ENCODE measurements at places on chromosomes 5 and 9.

- no peak for DNase-seq
Observed at GRCh38 chr9:17004500-17004899, 130.3 kb upstream of the CNTLN start.

DNA sequence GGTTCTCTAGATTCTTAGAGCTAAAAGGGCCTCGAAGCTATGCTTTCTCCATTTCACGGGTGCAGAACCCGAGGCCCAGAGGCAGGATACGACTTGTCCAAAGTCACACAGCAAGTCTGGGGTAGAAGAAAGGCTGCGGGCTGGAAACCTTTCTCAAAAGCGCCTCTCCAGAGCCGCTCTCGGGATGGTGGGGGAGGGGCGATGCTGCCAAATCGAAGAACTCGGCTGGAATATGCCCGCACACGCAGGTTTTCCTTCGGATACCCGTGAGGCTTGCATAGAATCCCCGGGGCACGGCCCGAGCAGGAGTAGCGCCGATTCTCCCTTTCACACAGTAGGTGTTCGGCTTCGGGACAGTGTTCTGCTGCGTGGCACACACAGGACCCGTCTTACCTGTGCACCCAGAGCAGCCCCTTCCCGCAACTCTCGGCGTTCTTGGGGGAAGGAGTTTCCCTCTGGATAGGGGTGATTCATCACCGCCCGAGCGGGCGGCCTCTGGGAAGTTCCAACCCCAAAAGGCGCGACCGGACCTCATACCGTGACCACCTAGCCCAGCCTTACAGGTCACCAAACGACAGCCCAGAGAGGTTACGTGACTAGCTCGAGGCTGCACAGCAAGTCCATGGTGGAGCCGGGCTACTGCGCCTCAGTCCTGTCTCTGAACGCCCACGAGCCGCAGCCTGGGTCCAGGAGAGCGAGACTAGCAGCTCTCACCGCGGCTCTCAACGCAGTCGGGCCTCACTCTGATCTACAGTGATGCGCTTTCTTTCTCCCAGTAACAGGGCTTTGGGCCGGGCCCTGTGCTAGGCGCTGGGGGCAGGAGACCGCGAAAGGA is 4.1 kb downstream of the PAX5 start:
- DNase-seq, result no peak

GRCh38 chr5:108255468-108255867 is 126.4 kb downstream of the FBXL17 start:
- no peak for DNase-seq

GRCh38 chr9:84323858-84324257 is 16.7 kb downstream of the SLC28A3 start:
- no peak for DNase-seq

- DNase-seq, result peak; percentile 49
Observed at GRCh38 chr5:68547622-68548021, 332.1 kb downstream of the PIK3R1 start.

DNA sequence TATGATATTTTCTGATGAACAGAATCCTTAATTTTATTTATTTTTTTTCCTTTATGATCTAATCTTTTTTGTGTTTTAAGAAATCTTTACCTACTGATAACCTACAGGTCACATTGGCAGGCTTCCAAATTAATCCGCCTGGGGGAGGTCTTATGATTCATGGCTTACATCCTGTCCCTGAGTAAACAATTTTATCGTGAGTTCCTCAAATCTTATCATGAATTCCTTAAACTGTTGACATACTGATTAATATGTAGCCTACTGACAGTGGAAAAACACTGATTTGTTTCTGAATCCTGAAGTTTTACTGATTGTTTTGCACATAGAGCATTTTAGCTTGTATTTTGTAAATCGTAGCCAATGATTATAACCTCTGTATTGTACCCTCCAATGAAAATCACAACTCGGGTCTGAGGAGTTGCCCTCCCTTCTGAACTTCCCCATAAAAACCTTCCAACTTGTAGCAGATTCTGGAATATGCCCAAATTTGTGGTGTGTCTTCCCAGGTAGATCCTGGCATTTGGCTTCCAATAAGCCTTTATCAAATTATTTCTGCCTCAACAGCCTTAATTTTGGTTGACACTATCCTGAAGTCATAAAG is 105.6 kb downstream of the VCAN start:
- DNase-seq, result peak; percentile 63

GRCh38 chr9:113463418-113464285 is at the start of gene RGS3:
TSS of gene RGS3 (plus strand) at chr9:113463727. CDS start at chr9:113463803, 76 bp downstream.
- no peak for DNase-seq

DNA sequence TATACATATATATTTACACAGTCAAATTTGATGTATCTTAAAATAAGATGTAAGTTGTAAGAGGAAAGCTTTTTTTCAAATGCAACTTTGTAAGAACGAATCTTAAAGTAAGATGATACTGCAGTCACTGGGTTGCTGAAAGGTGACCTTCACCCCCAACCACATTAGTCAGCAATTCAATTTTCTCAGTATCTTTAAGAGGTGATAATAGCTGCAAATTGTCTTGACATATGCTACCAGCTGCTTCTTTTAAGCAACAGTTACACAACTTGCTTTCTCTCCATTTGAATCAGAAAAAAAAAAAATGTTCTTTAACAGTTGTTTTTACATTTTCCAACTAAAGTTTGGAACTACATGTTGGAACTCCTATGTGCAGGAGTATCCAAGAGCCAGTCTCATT is 246.6 kb upstream of the CCNG1 start:
- no peak for DNase-seq

DNA sequence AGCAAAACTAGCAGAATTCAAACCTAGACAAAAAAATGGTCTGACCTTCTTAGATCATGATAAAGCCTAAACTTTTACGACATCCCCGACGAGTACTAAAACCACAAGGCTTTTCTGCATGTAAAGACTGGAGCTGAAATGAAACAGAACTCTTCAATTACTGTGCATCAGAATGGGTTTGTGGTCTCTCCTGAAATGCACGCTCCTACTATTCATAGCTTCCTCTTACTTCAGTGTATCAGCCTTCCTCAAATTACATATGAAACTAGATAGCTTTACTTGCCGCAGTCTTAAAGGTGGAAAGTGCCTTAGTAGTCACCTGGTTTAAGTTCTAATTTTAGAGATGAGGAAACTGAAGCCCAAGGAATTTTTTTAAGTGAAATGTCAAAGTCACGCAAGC is 24.6 kb upstream of the MED10 start:
- no peak for DNase-seq

DNA sequence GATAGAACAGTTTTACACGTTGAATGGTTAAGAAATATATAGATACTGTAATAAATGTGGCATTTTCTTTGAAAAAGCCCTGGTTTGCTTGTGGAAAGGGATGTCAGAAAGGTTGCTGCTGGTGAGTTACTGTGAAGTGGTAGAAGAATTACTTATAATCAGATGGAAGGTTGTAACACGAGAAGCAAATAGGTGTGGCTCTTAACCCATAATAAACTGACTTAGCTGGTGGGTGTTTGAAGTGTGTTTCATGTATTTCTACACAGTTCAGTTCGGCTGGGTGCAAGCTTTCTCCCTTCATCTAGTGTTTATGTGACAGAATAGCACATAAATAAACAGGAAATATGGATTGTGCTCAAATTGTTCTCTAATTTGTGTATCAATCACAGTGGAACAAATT is 5.5 kb downstream of the CNOT6 start:
- no peak for DNase-seq

GRCh38 chr9:69028754-69029153 is 6.8 kb upstream of the FXN start:
- DNase-seq, result no peak

DNA sequence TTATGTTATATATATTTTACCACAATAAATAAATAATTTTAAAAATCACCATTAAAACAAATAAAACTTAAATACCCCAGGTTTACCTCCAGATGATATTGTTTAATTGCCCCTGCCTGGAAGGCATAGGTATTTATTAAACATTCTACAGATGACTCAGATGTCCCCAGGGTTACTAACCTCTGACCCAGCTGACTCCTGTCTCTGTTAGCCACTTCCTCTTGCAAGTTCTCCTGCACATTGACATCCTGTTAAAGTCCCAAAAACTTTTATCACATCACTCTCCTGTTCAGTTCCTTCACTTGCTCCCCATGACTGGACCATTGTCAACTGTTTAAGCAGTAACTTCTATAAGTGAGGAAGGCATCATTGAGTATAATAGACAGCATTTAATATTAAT is 37.0 kb upstream of the RAB3C start:
- DNase-seq, result no peak

DNA sequence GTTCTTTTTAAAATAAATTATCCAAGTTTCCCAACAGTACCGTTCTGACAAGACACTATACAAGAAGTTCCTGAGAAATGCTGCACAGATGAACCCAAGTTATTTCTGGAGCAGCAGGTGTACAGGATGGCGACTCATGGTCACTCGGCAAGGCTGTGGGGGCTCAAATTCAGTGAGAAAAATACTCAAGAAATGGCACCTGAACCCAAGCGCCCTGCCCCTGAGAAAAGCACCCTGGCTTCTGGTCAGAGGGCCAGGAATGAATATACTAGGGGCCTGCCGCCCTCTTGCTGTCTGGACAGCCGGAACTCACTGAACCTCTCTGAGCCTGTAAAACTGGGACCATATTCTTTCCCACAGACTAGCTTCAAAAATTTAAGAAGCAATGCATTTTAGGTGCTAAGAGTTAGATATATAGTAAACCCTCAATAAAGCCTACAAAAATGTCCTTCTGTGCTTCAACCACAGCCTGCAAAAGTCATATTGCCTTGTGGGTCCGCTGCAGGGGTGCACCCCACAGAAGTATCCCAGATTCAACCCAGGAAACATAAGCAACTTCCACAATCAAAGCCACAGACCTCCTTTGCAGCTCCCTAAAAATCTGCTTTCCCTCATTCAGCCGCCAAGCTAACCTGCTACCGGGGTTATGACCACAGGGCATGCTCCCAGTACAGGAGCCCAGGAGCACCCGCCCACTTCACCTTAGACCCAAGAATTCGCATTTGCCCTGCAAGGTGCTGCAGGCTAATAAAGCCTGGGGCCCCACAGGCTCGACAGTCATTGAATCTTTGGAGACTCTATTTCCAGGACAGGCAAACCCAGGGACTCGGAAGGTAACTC is 1.4 kb downstream of the RAPGEF1 start:
- no peak for DNase-seq

DNA sequence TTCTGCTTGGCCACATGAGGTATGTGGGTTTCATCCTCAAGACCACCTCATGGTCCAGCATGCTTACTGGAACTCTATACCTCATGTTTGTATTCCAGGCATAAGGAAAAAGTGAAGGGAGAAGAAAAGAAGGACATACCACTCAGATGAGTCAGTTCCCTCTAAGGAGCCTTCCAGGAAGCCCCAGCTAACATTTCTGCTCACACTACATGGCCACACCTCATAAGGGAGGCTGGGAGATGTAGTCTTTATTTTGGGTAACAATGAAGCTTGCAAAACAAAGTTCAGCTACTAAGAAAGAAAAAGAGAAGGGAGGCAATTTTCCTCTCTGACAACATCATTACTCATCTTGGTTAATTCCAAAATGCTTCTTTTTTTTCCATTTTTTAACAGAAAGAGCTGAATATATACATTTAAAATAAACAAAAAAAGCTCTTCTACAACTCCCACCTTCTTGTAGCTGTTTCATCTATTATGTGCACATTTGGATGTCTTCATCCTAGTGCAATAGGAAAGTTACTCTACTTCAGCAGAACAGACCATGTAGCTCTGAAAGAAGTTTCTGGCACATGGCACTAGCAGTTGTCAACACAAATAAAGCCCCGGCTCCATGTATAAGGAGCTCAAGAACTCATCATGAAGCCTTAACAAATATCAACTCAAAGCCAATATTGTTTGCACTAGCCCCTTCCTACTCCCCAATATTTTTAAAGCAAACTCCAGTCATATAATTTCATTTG is 123.6 kb upstream of the CCDC112 start:
- DNase-seq, result peak; percentile 97

- no peak for DNase-seq
Observed at GRCh38 chr5:126341906-126342630, 81.1 kb upstream of the GRAMD2B start.

DNA sequence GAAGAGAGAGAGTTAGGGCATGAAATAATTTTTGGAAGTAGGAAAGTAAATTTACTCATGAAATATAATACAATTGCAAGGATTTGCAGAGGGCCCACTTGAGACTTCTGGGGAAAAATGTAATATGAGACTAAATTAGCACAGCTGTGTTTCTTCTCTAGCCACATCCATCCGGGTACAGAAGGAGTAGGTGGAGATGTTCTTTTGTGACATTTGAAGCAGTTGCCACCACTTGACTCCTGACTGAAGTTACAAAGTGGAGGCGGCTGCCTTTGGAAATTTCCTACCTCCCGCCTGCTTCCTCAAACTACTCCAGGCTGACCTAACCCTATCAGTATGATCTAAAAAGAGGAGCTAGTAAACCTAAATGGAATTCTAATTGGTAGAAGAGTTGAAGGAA is 58.1 kb upstream of the SHISAL2B start:
- no peak for DNase-seq

DNA sequence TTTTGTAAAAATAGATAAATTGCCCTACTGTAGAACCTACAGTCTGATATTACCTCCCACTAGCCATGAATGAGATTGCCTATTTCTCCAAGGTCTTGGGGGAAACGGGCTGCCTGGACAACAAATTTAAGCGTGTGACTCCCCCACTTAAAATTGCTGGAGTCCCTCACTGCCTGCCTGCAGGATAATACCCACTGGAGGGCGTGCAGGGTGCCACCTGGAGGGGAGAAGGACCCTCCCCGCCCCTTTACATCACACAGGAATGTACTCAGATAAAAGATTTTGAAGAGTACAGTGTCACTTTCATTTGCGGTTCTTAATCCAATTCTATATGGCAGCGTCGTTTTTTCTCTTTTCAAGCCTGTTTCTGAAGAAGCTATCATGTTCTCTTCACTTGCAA is 6.2 kb upstream of the TRIM7 start:
- DNase-seq, result no peak
